ENCODE measurements at places on chromosomes 11 and 22.

GRCh38 chr22:37256075-37256726 lies 12.1 kb upstream of the RAC2 start:
- H3K27ac ChIP-seq = no peak overlapping the region
- no peaks in the 10 kb centered on the region for H3K36me3 ChIP-seq
- H3K4me3 ChIP-seq = no peak overlapping the region
- no peak for DNase-seq

DNA sequence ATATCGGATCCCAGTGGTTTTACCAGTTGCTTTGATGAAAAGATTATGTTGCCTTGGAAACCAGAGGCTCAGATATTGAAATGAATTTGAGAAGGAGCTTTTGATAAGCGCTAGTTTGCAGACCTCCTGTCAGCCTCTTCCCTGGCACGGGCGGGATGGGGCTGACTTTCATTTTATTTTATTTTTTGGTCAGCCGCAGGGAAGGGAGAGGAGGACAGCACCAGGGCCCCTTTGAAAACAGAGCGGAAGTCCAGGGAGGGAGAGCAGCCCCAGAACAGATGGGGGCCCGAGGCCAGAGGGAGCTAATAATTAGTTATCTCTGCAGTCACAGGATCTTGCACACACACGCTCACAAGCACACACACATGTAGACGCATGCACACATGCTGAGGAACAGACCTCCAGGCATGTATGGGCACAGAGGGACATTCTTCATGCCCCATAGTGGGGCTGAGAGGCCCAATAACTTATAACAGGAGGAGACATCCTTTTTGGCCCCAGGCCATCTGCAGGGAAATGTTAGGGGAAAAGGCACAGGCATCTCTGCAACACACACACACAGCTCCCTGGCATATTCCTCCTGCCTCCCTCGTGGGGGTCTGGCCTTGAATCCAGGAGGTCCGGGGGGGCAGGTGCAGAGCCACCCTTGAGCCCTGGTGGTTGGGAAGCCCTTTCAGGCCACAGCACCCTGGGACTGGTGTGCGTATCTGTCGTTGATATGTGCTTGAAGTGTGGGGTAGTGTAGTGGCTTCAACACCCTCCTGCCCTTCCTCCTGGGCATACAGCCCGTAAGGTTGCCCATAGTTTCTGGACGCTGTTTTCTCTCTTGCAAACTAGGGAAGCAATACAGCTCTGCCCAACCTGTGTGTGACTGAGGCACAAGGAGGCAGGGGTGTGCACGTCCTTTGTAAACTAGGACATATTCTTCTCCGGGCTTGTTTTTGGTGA lies 117.3 kb downstream of the CEP164 start:
- peaks cover 14% of the 10 kb centered on the region for H3K27me3 ChIP-seq
- no peak overlapping the region for H3K27ac ChIP-seq
- no peak overlapping the region for H3K4me3 ChIP-seq
- no peaks in the 10 kb centered on the region for H3K4me1 ChIP-seq
- no peaks in the 10 kb centered on the region for H3K36me3 ChIP-seq
- no peak for DNase-seq

GRCh38 chr22:27480487-27480886 lies 321.1 kb downstream of the MN1 start:
- H3K4me3 ChIP-seq = no peak overlapping the region
- H3K4me1 ChIP-seq = no peaks in the 10 kb centered on the region
- no peak for DNase-seq

GRCh38 chr11:33670250-33671011 lies 30.2 kb downstream of the C11orf91 start:
- DNase-seq = no peak
- H3K27ac ChIP-seq = no peak overlapping the region
- H3K4me3 ChIP-seq = no peak overlapping the region
- H3K27me3 ChIP-seq = peaks cover 19% of the 10 kb centered on the region

DNA sequence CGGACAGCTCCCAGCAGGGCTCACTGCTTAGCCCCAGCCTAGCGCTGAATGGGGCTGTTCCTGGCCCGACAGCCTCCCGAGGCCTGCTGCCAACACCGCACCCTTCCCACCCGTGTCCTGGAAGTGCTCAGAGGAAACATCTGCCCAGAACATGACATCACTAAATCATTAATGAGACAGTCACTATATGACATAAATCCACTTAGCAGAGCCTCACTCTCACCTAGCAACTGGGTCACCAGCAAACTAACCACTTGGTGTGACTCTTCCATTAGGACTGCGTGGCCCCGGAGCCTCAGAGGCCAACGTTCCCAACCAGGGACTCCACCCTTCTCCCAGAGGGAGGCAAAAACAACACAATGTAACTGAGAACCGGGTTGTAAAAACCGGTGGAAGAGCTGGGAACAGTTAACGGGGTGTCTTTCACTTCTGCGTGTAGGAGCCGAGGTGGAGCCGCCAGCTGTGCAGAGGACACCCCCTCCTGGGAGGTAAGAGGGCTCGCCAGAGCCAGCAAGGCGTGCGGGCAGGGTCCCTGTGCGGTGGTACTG lies 21.4 kb upstream of the PACSIN2 start:
- no peaks in the 10 kb centered on the region for H3K4me1 ChIP-seq
- no peak overlapping the region for H3K27ac ChIP-seq
- peaks cover 2% of the 10 kb centered on the region for H3K27me3 ChIP-seq
- H3K4me3 ChIP-seq = no peak overlapping the region
- no peaks in the 10 kb centered on the region for H3K36me3 ChIP-seq
- DNase-seq = no peak

DNA sequence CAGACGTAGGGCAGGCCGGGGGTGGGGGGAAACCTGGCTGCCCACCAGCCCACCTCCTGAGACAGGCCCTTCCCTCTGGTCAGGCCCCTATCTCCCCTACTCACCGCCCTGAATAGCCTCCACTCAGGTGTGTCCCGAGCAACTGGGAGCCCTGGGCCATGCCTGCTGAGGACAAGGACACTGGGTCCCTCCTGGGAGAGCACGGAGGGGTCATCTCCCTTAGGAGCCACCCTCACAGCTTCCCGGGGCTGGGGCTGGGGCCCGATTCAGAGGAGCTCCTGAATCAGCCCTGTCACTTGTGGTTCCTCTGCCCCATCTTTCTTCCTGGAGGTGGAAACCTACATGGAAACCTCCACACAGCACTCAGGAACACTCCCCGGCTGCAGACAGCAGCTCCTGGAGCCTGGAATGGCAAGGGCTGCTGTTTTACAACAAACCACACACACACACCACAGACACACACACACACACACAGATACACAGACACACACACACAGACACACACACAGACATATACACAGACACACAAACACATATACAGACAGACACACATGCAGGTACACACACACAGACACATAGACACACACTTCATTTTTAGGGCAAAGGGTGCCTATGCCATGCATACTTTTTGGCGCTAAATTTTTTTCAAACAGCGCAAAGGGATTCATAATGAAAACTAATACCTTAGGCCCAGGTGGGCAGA lies 9.6 kb upstream of the EMID1 start:
- H3K36me3 ChIP-seq = no peaks in the 10 kb centered on the region
- no peaks in the 10 kb centered on the region for H3K4me1 ChIP-seq
- H3K27me3 ChIP-seq = peaks cover 30% of the 10 kb centered on the region

GRCh38 chr22:42365111-42365865 lies 66.9 kb downstream of the NFAM1 start:
- no peak for DNase-seq
- H3K27me3 ChIP-seq = peaks cover 53% of the 10 kb centered on the region
- no peaks in the 10 kb centered on the region for H3K36me3 ChIP-seq
- H3K4me3 ChIP-seq = no peak overlapping the region
- H3K4me1 ChIP-seq = peaks cover 21% of the 10 kb centered on the region

- no peak for DNase-seq
- H3K4me3 ChIP-seq = no peak overlapping the region
- no peak overlapping the region for H3K27ac ChIP-seq
- no peaks in the 10 kb centered on the region for H3K36me3 ChIP-seq
- H3K27me3 ChIP-seq = peaks cover 12% of the 10 kb centered on the region
- no peaks in the 10 kb centered on the region for H3K4me1 ChIP-seq
Observed at GRCh38 chr11:70581991-70582885, 183.9 kb downstream of the CTTN start.

GRCh38 chr11:107840129-107840484 lies 18.5 kb downstream of the SLC35F2 start:
- DNase-seq = no peak
- peak overlapping the region; percentile 95 for H3K27ac ChIP-seq
- H3K27me3 ChIP-seq = no peaks in the 10 kb centered on the region
- peaks cover 39% of the 10 kb centered on the region for H3K4me1 ChIP-seq
- peaks cover 12% of the 10 kb centered on the region for H3K36me3 ChIP-seq

- peaks cover 64% of the 10 kb centered on the region for H3K36me3 ChIP-seq
- no peak for DNase-seq
- H3K27me3 ChIP-seq = no peaks in the 10 kb centered on the region
Observed at GRCh38 chr11:126202646-126203359, 8.6 kb downstream of the RPUSD4 start.

DNA sequence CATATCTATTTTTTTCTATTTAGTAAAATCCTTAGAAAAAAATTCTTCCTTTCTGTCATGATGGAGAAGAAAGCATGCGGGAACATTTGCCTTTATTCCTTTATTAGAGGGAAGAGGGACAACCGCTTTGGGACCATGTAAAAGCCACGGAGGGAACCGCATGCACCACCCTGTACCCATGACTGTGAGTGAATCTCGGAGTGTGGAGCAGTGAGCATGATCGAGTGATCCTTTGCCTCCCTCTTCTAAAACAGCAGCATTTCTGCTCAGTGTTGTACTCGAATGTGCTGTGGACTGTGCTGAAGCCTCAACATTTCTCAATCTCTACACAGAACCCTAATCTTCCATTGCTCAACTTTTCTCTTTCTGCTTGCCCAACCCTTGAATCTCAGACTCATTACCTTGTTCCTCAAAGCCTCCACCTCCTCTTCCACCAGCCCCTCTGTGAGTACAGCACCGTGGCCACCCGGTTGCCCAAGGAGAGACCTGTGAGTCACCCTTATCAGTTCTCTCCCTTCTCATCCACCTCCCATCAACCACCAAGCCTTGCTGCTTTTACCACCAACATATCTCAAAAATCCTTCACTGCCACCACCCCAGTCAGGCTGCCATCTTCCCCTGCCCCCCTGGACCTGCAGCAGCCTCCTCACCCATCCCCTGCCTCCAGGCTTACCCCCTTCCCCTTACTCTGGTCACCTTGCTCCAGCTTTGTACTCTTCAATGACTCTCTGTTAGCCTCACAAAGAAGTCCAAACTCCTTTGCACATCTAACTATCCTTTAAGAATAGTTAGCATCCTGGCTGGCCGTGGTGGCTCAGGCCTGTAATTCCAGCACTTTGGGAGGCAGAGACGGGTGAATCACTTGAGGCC lies 103.1 kb downstream of the NAT10 start:
- H3K27ac ChIP-seq = peak overlapping the region; percentile 4
- DNase-seq = no peak
- H3K27me3 ChIP-seq = peaks cover 5% of the 10 kb centered on the region
- no peaks in the 10 kb centered on the region for H3K36me3 ChIP-seq
- H3K4me1 ChIP-seq = peaks cover 29% of the 10 kb centered on the region

DNA sequence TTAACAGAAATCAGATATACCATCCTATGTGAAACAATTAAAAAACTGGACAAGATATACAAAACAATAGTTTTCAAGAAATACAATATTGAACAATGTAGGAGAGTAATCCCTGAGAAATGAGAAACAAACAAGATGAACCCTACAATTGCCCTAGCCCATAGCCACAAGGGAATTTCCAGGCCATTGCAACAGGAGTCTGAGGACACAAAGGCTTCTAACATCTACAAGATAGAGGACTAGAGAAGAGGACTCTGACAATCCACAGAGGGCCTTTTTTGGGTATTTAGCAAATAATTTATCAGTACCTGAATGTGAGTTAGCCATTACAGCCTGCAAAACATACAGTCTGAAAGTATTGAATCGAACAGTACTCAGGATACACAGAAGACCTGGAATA lies 251.7 kb downstream of the GRM5 start:
- no peak overlapping the region for H3K27ac ChIP-seq
- peaks cover 7% of the 10 kb centered on the region for H3K4me1 ChIP-seq
- H3K4me3 ChIP-seq = no peak overlapping the region
- no peak for DNase-seq

Measured in activated CD8-positive, alpha-beta T cell treated with anti-CD3 and anti-CD28 coated beads, Interleukin-2, amount 10 ng/mL, durations not matched to agents 7 days and 5 days (primary cell).